Dermis blood vessel endothelial cell (primary cell): ENCODE measurements at places on chromosomes 4 and X. TPM values are rescaled to one million over a fixed set of nuclear protein-coding genes. Genes with fewer than 3 reads are reported as not detected.

The S100P gene
- not detected in 2 replicates for total RNA-seq

The ZGRF1 gene
- 12.9 and 16.9 TPM in 2 replicates for total RNA-seq

The DTHD1 gene
- not detected in 2 replicates for total RNA-seq

The TSPAN7 gene
- total RNA-seq = 25.2 and 28.4 TPM in 2 replicates

The MBNL3 gene
- total RNA-seq = 0.68 and 2.2 TPM in 2 replicates

The SSX4 gene
- not detected in 2 replicates for total RNA-seq

The TBX22 gene
- total RNA-seq = not detected in 2 replicates

The ESX1 gene
- total RNA-seq = not detected in 2 replicates

The GABRE gene
- total RNA-seq = 8.4 and 28.1 TPM in 2 replicates

The SOWAHD gene
- total RNA-seq = 0.05 TPM in 1 of 2 replicates, not detected in the other

The HMGB2 gene
- 90.9 and 215 TPM in 2 replicates for total RNA-seq

The CENPVL2 gene
- not detected in 2 replicates for total RNA-seq

GRCh38 chr4:80178964-80179363 is 18.3 kb upstream of the PRDM8 start:
- DNase-seq = no peak

GRCh38 chr4:36255577-36255976 is 11.3 kb upstream of the ARAP2 start:
- DNase-seq = no peak

GRCh38 chr4:167221084-167221483 is 13.2 kb downstream of the SPOCK3 start:
- DNase-seq = no peak

- no peak for DNase-seq
These were observed 54.8 kb downstream of the ENOPH1 start for GRCh38 chr4:82484996-82485783.

DNA sequence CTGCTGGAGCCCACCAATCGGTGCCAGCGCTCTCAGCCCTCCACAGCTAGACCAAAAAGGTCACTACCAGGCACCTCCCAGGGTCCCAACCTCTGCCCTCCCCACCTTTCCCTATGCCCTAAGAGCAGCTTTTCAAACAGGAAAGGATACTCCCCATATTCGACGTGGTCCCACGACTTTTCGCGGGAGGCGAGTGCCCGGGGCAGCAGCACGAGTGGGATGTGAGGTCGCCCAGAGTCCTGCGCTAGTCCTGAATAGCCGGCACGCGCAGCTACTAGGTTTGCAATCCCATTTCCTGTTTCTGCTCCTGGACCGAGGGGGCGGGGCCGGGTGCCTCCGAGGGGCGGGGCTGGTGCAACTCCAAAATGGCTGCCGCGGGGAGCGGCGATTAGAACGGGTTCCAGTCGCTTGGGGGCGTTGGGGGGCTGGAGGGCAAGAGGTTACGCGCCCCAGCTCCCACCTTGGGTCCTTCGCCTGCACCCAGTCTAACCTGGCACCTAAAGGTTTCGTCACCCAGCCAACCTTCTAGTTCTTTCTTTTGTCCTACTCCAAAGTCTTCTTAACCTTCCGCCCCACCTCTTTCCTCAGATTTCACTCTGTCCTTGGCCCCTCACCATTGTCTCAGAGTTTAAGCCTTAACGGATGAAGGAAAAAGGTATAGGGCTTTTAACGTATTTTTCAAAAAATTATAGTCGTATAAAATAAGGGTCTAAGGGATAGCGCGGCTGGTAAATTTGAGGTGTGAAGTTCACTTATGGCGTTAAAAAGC is 85.0 kb upstream of the TENT5D start:
- no peak for DNase-seq

DNA sequence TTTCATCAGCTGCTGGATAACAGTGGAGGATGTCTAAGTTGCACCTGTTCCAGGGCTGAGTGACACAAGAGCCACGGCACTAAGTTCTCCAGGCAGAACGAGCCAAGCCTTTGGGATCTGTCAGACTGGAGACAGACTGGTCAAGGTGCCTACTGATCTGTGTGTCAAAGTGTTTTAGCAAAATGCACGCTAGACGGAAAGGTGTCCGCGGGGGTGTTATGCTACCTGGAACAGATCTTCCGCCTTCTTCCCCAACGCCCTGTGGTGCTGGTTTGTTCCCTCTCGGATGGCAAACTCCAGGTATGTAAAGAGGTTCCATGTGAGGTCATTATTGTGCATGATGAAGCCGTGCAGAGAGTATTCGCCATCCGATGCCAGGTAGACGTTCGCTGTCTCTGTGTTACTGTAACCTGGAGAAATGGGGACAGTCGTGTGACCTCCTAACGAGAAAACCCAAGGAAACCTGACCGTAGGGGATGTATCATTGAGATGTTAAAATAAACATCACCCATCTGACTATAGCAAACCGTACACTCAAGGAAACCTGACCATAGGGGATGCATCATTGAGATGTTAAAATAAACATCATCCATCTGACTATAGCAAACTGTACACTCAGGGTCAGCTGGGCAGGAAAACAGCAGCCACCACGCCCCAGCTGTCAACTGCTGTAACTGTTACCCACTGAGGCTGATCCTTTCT is 29.7 kb upstream of the SLC25A6 start:
- no peak for DNase-seq

DNA sequence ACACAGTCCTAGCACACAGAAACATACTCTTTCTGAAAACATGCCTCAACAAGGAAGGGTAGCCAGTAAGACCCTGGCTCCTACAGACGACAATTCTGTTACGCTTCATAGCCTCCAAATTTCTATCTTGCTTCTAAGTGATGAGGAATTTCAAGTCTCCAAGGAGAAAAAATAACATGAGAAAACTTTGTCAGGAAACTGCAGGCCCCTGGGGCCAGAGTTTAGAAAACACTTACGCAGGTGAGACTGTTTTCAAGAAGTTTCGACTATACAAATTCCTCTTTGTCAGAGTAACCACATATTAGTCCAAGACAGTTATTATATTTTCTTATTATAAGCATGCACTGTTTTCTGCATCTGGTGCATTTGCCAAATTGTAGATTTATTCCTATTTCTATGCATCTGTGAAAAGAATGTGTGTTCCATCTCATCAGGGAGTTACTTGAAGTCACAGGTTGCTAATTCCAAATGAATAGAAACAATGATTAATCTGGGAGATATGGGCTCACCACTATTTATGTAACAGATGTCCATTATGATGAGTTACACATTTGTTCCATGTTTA is 30.3 kb upstream of the HCCS start:
- DNase-seq = no peak
